Right atrium auricular region (tissue), 2 donors: ENCODE measurements at places on chromosomes 1 and 21. TPM values are rescaled to one million over a fixed set of nuclear protein-coding genes. Genes with fewer than 3 reads are reported as not detected.

The MAP3K7CL gene
- total RNA-seq, result 15.5 TPM

The IPO9 gene
- 10.7 TPM for total RNA-seq

The DNALI1 gene
- total RNA-seq, result 6.1 TPM

The BTBD19 gene
- 5.6 TPM for total RNA-seq

The ASCL5 gene
- total RNA-seq, result not detected

DNA sequence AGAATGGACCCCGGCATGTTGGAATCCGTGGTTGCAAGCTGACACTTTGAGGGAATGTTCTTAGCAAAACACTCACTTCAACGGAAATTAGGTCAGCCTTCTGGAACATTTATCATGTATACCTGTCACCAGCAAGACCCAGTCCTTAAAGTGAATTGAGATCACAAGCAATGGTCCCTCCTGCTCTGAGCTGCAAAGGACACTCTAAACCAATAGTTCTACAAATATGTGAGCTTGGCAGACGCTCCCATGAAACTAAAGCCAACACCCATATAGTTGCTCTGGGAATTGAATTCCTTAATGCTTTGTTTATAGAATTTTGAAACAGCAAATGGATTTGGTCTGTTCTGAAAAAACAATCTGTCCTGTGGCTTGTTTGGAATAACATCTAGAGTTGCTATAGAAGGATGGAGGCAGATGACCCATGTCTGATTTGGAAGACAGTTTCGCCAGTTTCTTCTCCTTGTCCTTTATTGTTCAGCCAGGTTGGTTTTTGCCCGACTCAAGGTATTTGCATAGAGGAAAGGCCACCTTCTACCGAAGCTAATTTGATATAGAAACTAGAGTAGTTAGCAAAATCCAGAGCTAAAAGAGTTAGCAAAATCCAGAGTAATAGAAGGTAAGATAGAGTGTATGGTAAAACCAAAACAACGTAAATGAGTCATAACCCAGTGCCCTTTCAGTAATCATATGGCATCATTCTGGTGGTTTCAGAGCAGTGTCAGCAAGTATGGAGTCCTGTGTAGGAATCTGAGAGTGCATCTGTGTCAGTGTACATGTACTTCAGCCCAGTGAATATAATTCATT lies 236.2 kb downstream of the NFIA start:
- peak; percentile 72 for DNase-seq
